ENCODE measurements at places on chromosomes 1 and 21. TPM values are rescaled to one million over a fixed set of nuclear protein-coding genes. Genes with fewer than 3 reads are reported as not detected.
A peak's percentile ranks its signal among the peaks of the same experiment; 100 is the strongest.

DNA sequence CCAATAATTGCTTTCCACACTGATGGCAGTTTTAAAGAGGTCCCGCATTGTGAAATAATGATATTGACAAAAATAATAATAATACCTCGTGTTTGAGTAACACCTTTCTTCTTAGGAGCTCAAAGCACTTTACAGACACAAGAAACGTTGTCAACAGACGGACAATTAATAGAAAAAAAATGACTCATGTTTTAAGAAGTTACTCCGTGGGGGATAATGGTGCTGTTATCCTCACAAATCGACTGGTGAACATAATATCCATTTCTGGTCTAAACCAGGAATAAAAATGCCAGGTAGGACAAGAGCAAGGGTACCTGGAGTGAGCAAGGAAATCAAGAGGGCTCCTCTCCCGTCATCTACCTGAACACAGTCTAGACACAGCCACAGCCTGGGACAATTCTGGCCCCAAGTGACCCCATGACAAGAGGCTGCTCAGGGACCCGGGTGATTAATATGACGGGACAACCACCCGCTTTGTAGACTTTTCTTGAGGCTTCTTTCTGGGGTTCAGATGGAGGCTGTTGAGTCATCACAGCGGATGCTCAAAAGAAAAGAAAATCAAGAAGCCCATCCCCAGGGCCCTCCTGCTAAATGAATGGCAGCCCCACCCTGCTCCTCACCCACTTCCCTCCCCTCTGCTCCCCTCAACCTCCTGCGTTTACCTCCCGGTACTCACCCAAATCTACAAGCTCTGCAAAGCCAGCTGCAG lies 146.2 kb upstream of the IRF2BP2 start:
- no peak overlapping the region for H3K27ac ChIP-seq
- peaks cover 18% of the 10 kb centered on the region for H3K4me1 ChIP-seq
- no peak for DNase-seq
- no peaks in the 10 kb centered on the region for H3K36me3 ChIP-seq
- no peaks in the 10 kb centered on the region for H3K27me3 ChIP-seq

- H3K4me1 ChIP-seq: no peaks in the 10 kb centered on the region
- no peaks in the 10 kb centered on the region for H3K36me3 ChIP-seq
- no peaks in the 10 kb centered on the region for H3K27me3 ChIP-seq
- H3K4me3 ChIP-seq: no peak overlapping the region
- no peak for DNase-seq
Measured at GRCh38 chr1:66570196-66570595, 36.2 kb downstream of the SGIP1 start.

DNA sequence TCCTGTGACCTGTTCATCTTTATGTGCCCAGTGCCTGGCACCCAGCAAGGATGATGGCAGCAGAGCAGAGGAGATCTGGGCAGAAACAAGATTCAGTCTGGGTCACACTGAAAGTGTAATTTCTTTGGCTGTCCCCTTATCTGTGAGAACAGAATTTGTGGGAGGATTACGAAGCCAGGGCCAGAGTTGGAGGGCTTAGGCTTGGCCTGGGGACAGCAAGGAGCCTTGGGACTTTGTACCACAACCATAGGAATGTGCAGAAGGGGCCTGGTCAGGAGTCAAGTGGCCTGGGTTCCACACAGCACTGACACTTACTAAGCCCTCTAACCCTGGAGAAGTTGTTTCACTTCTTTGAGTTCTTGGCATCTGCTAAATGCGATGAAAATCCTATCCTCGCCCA lies 12.8 kb downstream of the PMVK start:
- no peak for DNase-seq
- no peaks in the 10 kb centered on the region for H3K36me3 ChIP-seq
- no peaks in the 10 kb centered on the region for H3K27me3 ChIP-seq
- no peak overlapping the region for H3K27ac ChIP-seq

DNA sequence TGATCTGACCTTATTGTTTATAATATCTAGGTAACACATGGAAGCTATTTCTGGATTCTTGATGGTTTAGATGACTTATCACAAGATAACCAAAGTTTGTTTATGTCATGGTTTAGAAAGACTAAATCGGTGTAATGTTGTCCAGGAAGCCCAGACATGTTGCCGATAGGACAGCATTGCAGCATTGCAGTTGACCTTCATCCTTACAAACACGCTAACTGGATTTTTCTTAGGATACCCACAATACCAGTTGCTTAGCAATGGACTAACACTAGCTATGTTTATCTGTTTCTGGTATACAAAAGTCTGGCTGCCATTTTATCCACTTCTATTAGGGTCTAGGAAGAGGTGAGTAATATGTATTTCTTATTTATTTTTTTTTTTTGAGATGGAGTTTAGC lies 11.7 kb upstream of the DPH5 start:
- H3K27ac ChIP-seq: no peak overlapping the region
- no peak for DNase-seq
- H3K4me1 ChIP-seq: no peaks in the 10 kb centered on the region
- no peaks in the 10 kb centered on the region for H3K27me3 ChIP-seq
- H3K4me3 ChIP-seq: no peak overlapping the region
- H3K36me3 ChIP-seq: no peaks in the 10 kb centered on the region

- no peaks in the 10 kb centered on the region for H3K4me1 ChIP-seq
- H3K4me3 ChIP-seq: no peak overlapping the region
- no peak overlapping the region for H3K27ac ChIP-seq
- no peaks in the 10 kb centered on the region for H3K27me3 ChIP-seq
Measured at GRCh38 chr1:203046984-203047630, 20.8 kb downstream of the PPFIA4 start.

GRCh38 chr1:235917267-235917811 lies 50.6 kb upstream of the LYST start:
- H3K4me1 ChIP-seq: peaks cover 50% of the 10 kb centered on the region
- no peaks in the 10 kb centered on the region for H3K27me3 ChIP-seq
- no peak for DNase-seq

DNA sequence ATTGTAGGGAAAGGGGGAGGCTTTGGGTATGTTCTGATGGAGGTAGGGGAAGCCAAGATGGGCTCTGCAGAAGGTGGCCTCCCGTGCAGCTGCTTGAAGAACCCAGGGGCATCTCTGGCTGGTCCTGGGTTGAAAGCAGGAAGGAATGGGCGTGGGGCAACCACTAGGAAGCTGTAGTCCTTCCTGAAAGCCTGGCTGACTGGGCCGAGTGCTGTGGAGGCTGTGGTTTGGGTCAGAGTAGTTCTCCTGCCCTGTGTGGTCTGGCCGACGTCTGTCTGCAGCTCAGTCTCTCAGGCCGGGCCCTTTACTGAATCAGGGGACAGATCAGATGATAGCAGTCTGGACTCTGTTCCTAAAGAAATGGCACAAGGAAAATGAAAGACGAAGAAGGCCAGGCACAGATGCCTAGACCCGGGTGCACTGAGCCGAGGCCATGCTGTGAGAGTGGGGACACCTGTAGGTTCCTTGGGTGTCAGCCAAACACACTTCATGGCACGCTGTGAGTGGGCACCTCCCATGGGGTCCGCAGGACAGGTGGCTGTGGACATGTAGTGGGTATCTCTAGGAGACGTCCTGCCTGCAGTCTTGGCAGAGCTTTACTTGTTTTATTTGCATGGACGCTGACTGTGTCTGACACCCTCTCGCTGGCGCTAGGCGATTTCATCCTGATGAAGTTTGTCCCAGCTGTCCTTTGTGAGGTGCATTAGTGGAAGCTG lies 87.0 kb downstream of the POFUT2 start:
- H3K4me1 ChIP-seq: no peaks in the 10 kb centered on the region
- DNase-seq: no peak
- no peak overlapping the region for H3K4me3 ChIP-seq
- no peaks in the 10 kb centered on the region for H3K36me3 ChIP-seq
- H3K27me3 ChIP-seq: no peaks in the 10 kb centered on the region
- H3K27ac ChIP-seq: no peak overlapping the region

DNA sequence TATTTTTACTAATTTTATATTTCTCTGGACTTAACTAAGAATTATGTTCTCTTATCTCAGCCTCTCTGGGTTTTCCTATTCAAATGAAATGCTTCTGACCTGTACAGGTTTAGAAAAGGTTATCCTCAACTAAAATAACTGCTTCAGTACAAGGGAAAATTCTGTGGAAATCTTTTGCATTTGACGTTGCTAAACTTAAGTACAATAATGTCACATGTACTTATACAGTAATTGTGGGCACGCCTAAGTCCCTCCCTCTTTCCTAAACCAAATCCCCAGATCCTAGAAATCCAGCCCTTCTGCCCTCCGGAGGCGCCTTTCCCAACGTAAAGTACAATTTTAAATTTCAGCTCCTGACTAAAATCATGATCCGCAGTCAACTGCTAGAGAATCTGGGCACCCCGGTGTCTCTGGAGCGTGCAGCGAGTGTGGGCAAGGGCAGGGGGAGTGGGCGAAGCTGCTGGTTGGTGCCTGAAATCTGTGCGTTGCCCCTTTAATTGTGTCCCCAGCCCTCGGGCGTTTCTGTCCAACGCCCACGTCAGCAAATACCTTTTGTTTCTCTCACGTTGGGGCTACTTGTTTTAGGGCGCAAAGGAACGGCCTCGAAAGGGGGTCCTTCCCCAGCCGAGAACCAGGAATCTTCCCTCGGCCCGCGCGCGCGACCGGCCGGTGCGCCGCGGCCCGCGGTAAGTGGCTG lies at the start of gene ZBTB8A:
Gene ZBTB8A, plus strand, starts transcription at position 541 of the 697 bp plus-strand sequence. CDS start 53,505 bp downstream, outside the sequence.
- no peak for DNase-seq
- H3K4me3 ChIP-seq: peak within 1 kb of the TSS; percentile 83
- H3K36me3 ChIP-seq: no peaks in the 10 kb centered on the region
- H3K4me1 ChIP-seq: peaks cover 10% of the 10 kb centered on the region
- no peaks in the 10 kb centered on the region for H3K27me3 ChIP-seq

- no peak for DNase-seq
- H3K27ac ChIP-seq: no peak overlapping the region
- H3K4me3 ChIP-seq: no peak overlapping the region
Measured at GRCh38 chr1:26096471-26096870, 15.2 kb upstream of the PDIK1L start.

GRCh38 chr1:201517631-201518030 lies 10.7 kb upstream of the CSRP1 start:
- H3K4me1 ChIP-seq: peaks cover 11% of the 10 kb centered on the region
- H3K36me3 ChIP-seq: no peaks in the 10 kb centered on the region
- H3K27ac ChIP-seq: no peak overlapping the region
- no peaks in the 10 kb centered on the region for H3K27me3 ChIP-seq

GRCh38 chr1:53944469-53945182 lies 873 bp downstream of the IFT25 start:
- peaks cover 45% of the 10 kb centered on the region for H3K4me1 ChIP-seq
- H3K27ac ChIP-seq: peak overlapping the region; percentile 87
- H3K27me3 ChIP-seq: no peaks in the 10 kb centered on the region
- peak overlapping the region; percentile 70 for H3K4me3 ChIP-seq
- H3K36me3 ChIP-seq: no peaks in the 10 kb centered on the region

DNA sequence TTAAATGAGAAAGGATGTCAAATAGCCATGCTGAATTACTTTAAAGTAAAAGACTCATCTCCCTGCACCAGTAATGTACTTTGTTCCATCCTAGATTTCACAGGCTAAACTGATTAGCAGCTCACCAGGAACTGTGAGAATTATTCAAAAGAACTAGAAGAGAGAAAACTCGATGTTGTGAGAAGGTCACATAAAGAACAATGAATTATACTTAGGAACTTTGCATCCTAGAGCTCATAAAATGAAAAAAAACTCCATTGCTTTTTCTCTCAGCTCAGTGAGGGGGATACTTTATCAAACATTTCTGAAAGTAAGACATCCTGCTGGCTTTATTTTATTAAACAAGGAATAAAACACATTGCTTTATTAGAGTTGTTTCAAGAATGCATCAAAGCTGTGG lies 278.5 kb downstream of the MRPL39 start:
- H3K27ac ChIP-seq: no peak overlapping the region
- H3K27me3 ChIP-seq: no peaks in the 10 kb centered on the region
- H3K4me1 ChIP-seq: no peaks in the 10 kb centered on the region
- H3K36me3 ChIP-seq: no peaks in the 10 kb centered on the region

GRCh38 chr1:174405219-174405618 lies 42.5 kb upstream of the GPR52 start:
- no peaks in the 10 kb centered on the region for H3K36me3 ChIP-seq
- H3K27ac ChIP-seq: no peak overlapping the region
- H3K4me1 ChIP-seq: no peaks in the 10 kb centered on the region

DNA sequence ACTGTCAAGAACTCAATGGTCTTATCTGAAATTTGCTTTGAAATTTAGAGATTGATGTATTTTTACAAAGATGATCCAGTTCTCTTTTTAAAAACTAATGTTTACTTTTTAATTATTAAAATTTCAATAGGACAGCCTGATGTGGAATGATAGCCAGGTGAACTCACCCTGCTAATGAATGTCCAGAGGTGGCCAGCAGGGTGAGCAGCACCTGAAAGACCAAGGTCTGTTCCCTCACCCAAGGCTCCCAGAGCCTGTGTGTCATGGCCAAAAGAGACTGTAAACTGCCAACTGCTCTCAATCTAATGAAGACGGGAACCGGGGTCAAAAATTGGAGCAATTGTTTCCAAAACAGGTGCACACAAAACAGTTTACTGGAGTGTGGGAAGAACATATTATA lies 340.4 kb downstream of the DISC1 start:
- no peaks in the 10 kb centered on the region for H3K36me3 ChIP-seq
- H3K27ac ChIP-seq: no peak overlapping the region
- no peak for DNase-seq

DNA sequence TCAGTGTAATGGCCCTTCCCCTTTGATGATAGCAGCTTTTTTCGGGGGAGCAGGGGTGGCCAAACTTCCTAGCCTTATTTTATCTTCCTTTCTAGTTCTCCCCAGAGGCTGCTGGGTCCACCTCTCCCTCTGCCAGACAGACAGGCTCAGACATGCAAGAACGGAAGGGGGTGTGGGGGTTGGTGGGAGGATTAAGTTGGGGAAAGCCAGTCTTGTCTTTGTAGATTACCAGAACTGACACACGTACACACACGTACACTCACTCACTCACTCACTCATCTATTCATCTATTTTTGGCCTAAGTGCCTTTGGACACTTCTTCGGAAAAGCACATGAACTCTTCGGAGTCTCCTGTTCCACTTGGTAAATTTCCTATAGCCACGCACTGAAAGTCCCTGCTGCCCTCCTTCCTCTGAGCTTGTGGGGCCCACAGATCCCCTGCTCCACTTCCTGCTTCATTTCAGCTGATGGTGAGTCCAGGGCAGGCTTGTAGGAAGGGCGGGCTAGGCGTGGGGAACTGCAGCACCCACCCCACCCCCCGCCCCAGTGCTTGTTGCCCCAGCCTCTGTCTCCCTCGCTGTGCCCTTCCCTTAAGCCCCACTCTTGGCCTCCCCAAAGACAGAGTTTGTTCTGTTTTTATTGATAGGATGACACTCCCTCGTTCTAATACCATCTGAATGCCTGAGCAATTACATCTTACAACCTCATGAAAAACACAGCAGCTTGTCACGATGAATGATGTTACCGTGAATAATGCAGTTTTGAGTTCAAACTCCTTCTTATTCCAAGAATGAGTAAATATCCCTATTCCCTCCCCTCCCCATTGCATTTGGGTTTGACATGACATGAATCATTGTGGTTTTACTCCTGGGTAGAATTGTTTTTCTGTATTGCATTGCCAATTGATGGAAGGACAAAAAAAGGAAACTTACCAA lies 60.7 kb upstream of the ATP5PO start:
- no peak overlapping the region for H3K4me3 ChIP-seq
- DNase-seq: peak; percentile 67
- no peaks in the 10 kb centered on the region for H3K27me3 ChIP-seq
- H3K27ac ChIP-seq: peak overlapping the region; percentile 86
- no peaks in the 10 kb centered on the region for H3K36me3 ChIP-seq
- H3K4me1 ChIP-seq: peaks cover 24% of the 10 kb centered on the region

HRNR gene
- total RNA-seq: not detected

DLGAP3 gene
- not detected for total RNA-seq

ZNF648 gene
- total RNA-seq: not detected

All from vagina (tissue), 2 donors.